AG04450 (cell line): ENCODE measurements at places on chromosomes 6 and 20.

- DNase-seq = peak; percentile 39
These were observed 20.6 kb downstream of the ENPP3 start for GRCh38 chr6:131657630-131658111.

- DNase-seq = no peak
These were observed 60.8 kb downstream of the BTBD3 start for GRCh38 chr20:11978496-11978895.

- no peak for DNase-seq
These were observed 80.3 kb downstream of the CDH26 start for GRCh38 chr20:60038400-60039008.

GRCh38 chr6:129645830-129646579 lies 64.0 kb downstream of the ARHGAP18 start:
- no peak for DNase-seq

- DNase-seq = no peak
These were observed 37.1 kb downstream of the GINS1 start for GRCh38 chr20:25444556-25444955.

DNA sequence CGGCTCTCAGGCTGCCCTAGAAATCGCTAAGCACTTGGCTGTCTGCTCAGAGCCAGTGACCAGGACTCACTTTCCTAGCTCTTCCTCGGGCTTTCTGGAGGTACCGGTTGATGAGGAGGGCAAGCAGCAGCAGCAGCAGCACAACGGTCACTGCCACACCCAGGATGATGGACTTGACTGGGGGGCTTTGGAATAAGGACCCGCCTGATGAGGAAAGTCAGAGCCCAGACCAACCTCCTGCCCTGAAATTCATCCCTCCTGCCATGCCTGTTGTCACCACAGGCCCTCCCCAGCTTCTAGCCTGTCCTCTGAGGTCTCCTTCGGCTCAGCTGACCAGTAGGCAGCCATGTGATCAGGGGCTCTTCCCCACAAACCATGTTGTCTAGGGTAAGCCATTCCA lies 16.2 kb downstream of the TREML2 start:
- no peak for DNase-seq

GRCh38 chr6:29892696-29893095 lies 49.6 kb upstream of the HLA-A start:
- no peak for DNase-seq

DNA sequence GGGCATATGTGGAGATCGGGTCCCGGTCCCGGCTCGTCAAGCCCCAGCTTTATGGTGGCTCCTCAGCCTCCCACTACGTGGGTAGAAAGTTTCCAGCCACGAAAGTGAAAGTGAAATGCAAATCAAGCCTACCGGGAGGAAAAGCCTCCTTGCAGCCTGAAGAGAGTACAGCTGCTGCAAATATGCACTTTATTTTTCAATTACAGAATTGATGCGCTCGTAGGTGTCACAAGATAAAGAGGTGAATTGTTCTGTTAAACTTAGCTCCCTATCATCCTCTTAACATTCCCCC lies 373 bp upstream of the PCNA start:
- no peak for DNase-seq

GRCh38 chr6:8526624-8527023 lies 91.3 kb upstream of the SLC35B3 start:
- DNase-seq = no peak

DNA sequence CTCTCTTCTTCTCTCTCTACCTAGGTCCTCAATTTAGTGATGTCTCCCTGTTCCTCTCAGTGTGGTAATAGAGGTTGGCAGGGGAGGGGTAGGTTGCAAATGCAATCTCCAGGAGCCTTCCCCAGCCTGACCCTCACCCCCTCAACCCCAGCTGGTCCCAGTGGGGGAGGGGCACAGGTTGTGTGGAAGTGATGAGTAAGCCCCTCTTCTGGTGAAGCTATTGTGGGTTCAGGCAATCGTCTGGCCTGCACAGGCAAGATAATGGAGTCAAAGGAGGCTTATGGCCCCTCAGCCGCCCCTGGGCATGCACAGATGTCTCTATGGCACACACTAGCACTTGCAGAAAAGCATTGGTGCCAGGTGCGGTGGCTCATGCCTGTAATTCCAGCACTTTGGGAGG lies 10.8 kb upstream of the ADA start:
- DNase-seq = no peak

DNA sequence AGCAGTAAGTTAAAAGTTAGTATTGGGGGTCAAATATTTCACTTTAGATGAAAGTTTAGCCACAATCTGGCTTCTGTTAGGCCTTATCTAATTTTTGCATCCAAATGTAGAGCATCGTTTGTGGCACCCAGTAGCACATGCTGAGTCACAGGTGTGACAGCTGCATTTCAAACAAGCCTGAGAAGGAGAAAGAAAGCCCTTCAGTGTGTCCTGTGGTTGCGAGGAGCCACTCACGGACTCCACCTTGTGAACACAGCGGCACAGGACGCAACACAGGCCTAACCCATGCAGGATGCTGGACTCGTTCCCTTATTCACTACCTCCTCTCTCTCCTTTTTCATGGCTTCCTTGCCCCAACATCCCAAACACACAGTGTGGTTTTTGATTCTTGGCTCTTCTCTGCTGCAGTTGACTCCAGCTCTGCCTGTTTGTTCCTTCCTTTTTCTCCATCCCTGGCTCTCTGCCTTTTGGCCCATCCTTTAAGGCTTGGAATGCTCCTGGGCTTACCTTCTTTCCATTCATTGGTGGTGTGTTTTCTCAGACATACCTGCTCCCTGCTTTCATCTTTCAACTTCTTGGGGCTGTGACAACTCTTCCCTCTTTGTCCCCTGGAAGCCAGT lies 124.2 kb downstream of the SLC16A10 start:
- DNase-seq = no peak

DNA sequence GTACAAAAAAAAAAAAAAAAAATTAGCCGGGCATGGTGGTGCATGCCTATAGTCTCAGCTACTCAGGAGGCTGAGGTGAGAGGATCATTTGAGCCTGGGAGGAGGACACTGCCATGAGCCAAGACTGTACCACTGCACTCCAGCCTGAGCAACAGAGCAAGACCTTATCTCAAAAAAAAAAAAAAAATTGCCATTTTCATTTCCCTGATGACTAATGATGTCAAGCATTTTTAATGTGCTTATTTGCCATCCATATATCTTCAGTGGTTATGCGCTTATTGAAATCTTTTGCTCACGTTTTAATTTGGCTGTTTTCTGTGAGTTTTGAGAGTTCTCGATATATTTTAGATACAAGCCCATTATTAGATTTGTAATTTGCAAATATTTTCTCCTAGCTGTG lies 46.7 kb downstream of the PFDN4 start:
- DNase-seq = no peak

GRCh38 chr6:1496836-1497760 lies 107.7 kb downstream of the FOXF2 start:
- DNase-seq = no peak

DNA sequence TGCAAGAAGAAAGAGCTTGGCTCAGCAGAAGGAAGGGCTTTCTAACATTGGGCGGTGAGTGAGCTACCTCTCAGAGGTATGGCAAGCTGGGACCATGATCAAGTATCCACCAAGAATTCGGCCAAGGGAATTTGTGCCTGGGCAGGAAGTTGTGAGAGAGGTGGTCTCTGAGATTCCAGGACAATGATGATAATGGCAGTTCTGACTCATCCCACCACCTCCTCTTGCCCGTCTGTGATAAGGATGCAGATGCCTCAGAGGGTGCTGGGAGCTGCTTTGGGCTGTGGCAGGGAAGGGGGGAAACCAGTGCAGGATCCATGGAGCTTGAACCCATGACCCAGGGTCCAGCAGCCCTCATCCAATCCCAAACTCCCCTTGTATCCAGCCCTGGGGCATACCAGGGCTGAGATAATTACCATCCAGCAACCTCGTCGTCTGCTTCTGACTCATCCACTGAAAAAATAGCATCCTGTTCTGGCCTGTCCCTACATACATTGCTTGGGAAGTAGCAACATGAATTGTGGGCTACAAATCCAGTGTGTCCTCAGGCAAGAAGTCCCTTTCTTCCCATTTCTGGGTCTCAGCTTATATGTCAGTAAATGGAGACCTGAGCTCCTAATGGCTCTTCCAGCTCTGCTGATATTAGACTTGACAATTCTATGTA lies 5.9 kb downstream of the TGM6 start:
- DNase-seq = no peak

DNA sequence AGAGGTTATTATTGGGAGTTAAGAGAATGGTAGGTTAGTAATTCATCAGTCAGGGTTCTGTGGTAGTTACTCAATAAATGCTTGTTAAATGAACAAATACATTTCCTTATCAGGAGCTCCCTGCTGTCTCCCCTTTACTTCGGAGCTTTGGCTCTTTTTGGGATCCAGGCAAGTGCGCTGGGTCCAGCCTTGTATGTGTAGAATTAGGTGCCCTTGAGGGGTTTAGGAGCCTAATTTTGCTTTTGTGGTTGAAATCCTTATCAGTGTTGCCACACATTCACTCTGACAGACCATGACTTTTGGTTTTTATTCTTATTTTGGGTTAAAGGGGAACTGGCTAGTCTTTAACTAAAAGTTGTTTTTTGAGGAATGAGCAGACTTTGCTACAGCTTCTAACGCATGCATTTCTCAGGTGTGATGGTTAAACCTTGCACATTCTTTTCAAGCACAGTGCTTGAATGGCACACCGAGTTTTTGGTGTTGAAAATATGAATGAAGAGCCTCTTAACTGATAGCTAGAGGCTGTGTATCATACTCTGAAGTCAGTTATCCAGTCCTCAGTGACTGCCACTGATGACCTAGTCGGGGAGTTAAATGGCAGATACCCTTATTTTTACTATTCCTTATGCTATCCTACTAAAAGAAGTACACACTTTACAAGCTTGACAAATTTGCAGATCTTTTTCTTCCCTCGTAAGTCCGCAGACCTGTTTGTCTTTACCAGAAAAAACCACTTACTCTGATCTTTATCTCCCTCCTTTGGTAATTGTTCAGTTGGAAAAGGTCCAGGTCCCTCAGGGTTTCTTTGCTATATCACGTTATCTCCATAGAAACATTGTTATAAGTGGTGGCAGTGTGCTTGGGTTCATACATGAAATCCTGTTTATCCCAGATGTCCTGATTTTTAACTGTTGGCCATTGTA lies 50.7 kb upstream of the PLCG1 start:
- no peak for DNase-seq

DNA sequence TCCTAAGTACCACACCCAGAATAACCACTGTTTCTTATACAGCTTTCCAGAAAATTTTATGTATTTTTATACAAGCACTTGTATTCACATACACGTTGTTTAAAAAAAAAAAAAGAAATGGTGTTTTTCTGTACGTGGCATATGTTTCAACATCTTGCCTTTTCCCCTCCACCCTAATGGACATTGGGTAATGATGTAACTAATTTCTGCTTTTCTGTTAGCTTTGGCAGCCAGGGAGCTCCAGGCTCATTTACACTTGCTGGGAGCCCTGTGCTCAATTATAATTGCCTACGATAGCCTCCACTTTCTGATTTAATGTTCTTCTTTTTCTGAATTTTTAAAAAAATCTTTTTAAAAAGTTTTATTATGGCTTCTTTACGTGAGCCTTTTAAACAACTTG lies 352.4 kb downstream of the UTRN start:
- no peak for DNase-seq

DNA sequence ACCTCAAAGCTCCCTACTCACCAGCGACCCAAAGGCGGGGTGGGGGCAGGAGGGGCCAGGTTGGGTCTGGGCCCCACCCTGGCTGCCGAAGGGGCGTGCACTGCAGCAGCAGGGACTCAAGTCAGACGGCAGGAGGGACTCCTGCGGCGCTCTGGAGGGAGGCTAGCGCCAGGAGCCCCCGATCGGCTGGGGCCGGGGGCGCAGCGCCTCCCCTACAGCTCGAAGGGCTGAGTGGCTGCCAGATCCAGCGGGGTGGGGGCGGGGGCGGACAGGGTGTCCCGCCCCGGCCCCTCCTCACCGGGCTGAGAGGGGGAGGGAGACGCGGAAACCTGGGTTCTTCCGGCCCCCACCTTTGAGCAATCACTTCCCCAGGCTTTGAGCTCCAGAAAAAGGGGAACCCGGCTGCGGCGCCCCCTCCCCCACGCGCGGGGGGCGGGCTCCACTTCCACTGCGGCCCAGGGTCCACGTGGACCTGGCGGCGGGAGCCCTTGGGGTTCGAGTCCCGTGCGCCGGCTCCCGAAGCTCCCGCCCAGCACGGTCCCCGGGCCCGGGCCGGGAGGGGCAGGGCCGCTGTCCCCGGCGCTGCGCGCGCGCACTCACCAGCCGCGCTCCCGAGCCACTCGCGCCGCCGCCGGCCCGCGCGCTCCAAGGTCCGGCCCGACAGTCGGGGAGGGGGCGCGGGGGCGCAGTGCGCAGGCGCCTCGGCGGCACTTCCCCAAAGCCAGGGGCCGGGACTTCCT lies at the start of gene RGS19:
RGS19 (minus strand) TSS at position 246 of the 740 bp plus-strand sequence. CDS start 2,632 bp downstream, outside the sequence.
- DNase-seq = no peak

- peak; percentile 41 for DNase-seq
These were observed 25.1 kb downstream of the FKBP5 start for GRCh38 chr6:35663447-35664235.

DNA sequence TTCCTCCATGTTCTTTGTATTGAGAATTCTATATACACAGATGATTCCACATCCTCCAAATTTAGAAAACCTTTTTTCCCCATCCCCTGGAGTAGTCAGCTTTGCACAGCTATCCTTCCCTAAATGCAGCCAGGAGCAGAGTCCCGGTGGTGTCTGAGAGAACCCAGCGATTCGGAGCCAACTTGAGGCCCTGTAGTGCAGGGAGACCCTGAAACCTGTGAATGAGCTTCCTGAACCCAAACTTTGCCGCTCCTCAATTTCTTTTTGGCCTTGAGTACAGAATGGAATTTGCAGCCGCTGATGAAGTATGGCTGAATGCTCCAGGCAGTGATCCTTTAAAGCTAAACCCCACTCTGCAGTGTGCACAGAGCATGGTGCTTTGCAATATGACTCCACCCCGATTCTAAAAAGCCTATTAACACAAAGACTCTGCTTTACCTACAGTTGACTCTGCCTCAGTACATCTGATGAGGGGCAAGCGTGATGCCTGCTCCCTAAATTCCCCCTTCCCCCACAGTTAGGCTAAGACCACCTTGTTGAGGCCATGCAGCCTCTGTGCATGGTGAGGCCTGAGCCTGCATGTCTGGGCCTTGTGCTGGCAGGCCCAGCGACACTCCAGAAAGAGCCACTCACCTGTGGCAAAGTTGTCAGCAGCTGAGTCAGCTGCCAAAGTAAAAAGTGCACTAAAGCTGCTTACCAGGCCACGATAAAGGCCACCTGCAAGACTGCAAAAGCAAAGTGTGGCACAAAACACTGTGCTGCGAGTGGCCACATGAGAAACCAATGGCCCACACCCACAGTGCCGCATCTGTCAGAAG lies 82.1 kb downstream of the PLEKHG1 start:
- DNase-seq = no peak

- no peak for DNase-seq
These were observed 246.1 kb downstream of the FOXA2 start for GRCh38 chr20:22338140-22338708.

GRCh38 chr20:51508780-51509179 lies 33.7 kb downstream of the NFATC2 start:
- DNase-seq = no peak

- DNase-seq = no peak
These were observed 106.7 kb upstream of the DTNBP1 start for GRCh38 chr6:15769511-15770018.

- peak; percentile 53 for DNase-seq
These were observed 102.0 kb downstream of the ANKS1A start for GRCh38 chr6:34990971-34991560.
